AML-193 (cell line): ENCODE measurements at places on chromosomes 5 and 9.

GRCh38 chr9:134496413-134497282 lies 145.0 kb upstream of the COL5A1 start:
- DNase-seq: no peak

DNA sequence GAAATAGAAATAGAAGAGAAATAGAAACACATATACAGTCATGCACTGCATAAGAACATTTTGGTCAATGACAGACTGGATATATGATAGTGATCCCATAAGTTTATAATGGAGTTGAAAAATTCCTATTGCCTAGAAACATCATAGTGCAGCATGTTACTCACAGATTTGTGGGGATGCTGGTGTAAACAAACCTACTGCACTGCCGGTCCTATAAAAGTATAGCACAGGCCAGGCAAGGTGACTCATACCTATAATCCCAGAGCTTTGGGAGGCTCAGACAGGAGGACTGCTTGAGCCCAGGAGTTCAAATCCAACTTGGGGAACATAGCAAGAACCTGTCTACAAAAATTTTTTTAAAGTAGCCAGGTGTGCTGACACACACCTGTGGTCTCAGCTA lies 240.6 kb upstream of the MAP3K1 start:
- no peak for DNase-seq

DNA sequence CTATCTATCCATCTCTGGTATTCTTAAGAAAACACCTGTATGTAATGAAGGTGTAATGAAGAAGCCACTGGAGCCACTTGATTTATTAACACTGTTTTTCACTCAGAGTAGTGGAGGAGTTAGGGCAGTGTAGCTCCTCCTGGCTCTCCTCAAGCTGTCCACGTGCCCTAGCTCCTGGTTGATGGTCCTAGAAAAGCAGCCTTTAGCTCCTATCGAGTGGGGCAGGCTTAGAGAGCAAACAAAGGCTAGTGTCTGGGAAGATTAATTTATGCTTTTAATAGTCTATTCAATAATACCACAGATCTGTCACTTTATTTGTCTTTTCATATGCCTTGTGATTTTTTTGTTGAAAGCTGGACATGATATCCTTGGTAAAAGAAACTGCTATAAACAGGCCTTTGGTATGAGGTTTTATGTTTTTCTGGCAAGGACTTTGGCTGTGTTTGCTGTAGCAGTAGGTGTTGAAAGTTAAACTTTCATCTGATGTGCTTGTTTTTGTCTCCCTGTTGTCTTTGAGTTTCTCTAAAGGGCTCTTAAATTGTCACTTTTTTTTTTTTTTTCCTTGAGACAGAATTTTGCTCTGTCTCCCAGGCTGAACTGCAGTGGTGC lies 141.1 kb downstream of the GCNT1 start:
- DNase-seq: no peak

GRCh38 chr5:59562756-59563389 lies 330.7 kb downstream of the PDE4D start:
- no peak for DNase-seq
